NCI-H1417 treated with DMSO at 0.1 percent for 48 hours (cell line): ENCODE measurements at places on chromosomes 13 and 19.

- no peak for DNase-seq
Observed at GRCh38 chr19:47315125-47315821, 5.6 kb downstream of the C5AR1 start.

GRCh38 chr19:21709464-21709863 lies 57.9 kb downstream of the ZNF100 start:
- no peak for DNase-seq

DNA sequence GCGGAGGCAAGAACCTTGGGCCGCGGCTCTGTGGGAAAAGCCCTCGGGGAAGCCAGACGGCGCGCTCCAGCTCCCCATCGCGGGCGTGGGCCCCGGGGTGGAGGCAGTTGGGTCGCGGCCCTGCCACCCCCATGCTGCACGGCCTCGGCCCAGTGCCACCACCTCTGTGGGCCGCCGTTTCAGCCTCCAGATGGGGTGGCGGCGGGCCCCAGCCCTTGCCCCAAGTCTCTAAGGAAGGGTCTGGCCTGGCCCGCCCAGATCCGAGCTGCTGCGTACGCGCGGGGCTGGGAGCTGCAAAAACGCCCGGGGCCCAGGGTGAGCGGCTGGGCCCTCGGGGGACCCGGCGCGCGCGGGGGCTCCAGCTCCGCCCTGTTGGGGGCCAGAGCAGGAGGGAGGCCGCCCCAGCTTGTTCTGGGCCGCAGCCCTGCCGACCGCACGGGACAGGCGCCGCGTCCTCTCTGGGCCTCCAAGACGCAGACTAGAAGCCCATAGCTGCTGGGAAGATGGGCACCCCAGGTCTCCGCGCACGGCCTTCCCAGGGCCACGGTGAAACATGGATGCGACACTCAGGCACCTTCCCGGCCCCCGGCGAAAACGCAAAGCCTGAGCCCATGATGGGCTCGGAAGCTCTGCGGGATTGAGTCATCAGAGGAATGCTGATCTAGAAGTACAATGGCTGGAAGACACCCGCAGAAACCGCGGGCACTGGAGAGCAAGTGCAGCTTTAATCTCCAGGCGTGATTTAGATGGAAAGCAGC lies 110.1 kb downstream of the KCTD15 start:
- no peak for DNase-seq

- no peak for DNase-seq
Observed at GRCh38 chr19:32771596-32771995, 52.0 kb downstream of the TDRD12 start.

DNA sequence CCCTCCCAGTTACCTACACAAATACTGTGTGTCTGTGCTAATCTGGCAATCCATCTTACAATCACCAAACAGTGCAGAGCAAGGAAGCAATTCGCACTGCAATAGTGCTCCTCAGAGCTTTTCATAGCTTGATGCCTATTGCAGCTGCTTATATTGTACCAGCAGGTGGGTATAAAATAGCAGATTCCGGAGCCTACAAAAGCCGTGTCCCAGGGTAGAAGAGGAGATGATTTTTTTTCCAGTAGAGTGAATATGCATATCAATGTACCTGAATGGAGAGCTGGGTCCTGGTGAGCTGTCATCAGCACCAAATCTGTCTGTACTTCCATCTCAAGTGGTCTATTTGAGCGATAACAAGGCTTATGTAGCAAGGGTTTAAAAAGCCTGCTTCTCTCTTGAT lies 668.4 kb downstream of the DIAPH3 start:
- no peak for DNase-seq

DNA sequence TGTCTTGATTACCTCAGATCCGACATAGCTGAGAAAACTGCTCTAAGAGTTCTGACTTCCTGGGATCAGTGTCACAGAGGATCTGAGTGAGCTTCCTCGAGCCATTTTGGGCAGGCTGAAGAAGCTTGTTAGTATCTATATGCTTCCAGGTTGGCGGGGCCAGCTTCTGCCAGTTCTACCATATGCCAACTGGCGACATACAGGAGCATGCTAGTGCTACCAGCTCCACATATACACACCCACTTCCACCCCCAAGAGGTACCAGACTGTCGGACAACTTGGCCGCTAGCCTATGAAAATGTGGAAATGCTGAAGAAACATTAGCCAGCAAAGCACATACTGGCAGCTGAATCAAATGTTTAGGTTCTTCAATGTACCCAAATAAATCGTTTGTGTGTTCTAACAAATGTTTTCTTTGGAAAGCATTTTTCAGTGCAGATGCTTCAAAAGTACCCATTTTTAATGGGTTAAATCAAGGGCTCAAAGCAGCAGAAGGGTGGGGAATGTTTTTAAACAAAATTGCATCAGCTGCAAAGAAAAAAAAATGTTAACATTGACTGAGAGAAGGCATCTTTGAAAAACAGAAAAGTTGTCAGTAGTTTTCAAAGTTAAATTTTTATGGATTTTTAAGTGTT lies 163.7 kb downstream of the KLF12 start:
- DNase-seq = no peak

DNA sequence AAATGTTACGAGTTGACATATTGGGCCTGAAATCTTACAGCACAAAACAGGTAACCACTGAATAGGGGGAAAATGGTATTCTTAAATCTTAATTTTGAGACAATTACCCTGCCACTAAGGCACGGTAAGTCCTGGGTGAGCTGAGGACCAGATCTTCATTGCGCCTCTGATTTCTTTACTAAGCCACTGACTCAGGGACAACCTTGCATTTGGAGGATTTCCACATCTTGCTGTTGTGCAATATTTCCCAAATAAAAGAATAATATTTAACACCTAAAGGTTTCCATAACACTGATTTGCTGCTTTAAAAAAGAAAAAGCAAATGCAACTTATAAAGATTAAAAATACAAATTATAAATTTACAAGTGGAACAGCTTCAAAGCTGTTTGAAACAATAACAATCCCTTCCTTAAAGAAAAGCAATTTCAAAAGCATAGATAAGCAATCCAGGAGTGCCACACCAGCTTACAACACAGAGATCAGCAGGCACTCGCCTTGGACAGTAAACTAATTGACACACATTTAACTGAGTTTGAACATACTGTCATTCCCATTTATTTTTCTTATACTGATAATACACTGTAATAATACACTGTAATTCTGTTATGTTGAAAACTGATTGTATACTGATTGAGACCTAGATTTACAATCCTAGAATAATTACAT lies 79.6 kb upstream of the DOCK9 start:
- DNase-seq = no peak

DNA sequence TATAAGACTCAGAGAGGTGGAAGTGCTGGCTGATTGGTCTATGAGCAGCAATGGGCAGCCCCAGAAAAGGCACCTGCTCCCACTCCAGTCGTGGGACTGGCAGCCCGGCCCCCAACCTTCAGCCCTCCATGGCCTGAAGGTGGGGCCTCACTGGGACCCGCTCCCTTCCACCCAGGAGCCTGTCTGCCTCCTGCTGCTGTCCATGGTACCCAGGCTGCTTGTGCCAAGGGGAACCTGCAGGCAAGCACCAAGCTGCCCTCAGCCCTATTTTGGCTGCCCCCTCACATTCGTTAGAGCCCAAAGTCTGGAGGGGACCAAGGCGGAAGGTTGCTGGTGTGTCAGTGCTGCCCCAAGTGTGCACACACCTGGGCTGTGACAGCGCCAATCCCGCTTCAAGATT lies 2304.9 kb downstream of the PCDH9 start:
- no peak for DNase-seq

DNA sequence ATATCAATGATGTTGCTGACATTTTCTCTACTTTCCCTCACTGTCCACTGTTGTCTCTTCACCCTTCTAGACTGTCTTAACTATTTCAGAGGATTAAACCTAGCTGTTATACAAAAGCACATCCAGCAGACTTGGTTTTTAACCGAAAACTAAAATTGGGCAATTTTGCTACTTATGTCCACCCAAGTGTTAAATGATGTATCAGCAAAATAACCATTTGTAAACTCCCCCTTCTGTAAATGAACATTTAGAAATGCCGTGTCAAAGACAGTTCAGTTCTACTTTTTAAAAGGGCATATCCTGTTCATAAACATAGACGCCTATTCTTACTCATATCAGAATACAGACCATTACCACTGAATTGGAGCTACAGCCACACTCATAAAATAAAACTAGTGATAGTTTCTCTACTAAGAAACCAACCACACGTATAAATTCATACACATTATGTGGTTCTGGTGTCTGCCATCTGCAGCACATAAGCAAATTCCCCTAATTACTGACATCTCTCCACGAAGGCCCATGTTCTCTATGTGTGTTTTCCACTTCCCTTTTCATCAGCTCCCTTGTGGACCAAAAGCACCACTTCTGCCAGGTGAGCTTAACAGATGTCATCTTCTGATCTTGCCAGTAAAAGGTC lies 1091.8 kb downstream of the PCDH9 start:
- no peak for DNase-seq

GRCh38 chr19:9883764-9884163 lies 48.6 kb downstream of the PIN1 start:
- DNase-seq = no peak

DNA sequence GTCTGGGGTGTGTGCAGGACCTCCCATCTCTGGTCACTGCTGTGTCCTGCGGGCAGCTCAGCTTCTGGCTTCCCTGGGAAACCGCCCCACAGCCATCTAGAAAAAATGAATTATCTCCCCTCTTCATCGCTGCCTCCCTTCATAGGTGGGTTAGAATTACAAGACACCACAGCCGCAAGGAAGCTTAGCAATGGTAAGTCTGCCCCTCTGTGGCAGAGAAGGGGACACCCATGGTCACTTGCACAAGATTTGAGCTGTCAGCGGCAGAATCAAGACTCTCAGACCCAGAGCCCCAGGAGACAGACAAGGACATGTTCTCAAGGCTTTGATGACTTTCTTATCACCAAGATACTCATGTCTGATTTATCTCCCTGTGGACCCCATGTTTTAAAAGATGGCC lies 110.8 kb upstream of the PABPC3 start:
- no peak for DNase-seq

DNA sequence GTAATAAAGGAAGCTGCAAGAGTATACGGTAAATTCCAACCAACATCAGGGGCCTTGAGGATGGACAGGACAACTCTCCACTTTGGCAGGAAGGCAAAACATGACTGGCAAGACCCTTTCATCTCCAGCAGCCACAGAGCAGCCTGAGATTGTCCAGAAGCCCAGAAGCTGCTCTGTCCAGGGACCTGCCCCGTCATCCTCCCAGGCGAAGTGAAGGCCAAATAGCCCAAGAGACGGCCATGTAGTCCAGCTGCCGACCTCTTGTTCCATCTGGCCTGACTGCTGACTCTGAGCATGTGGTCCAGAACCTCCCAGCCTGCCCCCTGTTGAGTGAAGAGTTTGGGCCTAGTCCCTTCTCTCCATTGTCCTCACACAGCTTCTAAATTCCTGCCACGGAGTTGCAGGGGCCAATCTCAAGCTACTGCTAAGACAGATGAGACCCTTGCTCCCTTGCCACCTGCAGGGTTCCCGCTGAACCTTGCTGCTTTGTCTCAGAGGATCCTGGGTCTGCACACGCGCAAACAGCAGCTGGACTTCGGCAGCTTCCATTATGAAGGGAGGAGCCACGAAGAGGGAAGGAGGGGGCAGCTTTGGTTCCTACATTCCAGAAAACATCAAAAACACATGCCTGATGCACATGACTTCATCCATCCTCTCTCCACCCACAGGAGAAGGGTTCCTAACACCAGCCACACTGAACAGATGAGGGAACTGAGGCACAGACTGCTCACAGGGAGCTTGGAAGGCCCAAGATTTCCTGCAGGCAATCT lies 196.9 kb downstream of the KATNAL1 start:
- DNase-seq = no peak

DNA sequence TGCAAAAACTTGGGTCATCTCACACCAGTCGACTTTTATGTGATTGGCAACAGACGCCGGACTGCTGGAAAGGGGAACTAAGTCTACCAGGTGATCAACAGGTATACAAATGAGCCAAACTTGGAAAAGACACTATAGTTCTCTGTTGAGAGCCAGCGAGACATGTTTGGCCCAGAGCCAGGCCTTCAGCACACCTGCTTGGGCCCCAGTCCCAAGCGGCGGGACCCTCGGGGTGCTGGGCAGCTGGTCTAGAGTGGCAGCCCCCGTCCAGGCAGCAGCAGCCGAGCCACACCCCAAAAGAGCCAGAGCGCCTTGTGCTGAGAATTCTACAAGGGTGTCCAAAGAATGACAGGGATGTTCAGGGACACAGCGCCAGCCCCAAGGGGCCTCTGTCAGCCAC lies 28.0 kb downstream of the NAXD start:
- DNase-seq = no peak

GRCh38 chr19:4042064-4042730 lies 24.5 kb downstream of the ZBTB7A start:
- no peak for DNase-seq

- DNase-seq = no peak
Observed at GRCh38 chr13:45327253-45327955, 13.6 kb downstream of the TPT1 start.

DNA sequence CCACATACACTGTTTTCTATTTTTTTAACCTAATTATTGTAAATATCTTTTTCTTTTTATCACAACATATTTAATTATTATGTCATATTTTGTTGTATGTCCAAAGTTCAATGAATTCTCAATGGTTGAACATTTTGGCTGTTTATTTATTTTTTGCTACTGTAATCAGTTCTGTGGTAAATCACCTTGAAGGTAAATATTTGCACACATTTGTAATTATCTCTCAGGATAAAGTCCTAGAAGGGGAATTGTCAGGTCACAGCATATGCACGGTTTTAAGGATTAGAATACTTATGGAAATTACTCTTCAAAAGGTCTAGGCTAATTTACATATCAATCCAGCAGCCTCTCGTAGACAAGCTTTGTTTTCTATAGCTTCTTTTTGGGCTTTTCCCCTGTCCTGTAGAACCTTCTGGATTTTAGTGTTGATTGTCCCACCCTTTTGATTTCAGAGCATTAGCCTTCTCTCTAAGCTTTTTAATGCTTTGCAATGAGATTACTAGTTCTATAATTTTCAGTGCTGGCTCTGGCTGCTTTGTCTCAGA lies 362.6 kb downstream of the KCNRG start:
- no peak for DNase-seq

DNA sequence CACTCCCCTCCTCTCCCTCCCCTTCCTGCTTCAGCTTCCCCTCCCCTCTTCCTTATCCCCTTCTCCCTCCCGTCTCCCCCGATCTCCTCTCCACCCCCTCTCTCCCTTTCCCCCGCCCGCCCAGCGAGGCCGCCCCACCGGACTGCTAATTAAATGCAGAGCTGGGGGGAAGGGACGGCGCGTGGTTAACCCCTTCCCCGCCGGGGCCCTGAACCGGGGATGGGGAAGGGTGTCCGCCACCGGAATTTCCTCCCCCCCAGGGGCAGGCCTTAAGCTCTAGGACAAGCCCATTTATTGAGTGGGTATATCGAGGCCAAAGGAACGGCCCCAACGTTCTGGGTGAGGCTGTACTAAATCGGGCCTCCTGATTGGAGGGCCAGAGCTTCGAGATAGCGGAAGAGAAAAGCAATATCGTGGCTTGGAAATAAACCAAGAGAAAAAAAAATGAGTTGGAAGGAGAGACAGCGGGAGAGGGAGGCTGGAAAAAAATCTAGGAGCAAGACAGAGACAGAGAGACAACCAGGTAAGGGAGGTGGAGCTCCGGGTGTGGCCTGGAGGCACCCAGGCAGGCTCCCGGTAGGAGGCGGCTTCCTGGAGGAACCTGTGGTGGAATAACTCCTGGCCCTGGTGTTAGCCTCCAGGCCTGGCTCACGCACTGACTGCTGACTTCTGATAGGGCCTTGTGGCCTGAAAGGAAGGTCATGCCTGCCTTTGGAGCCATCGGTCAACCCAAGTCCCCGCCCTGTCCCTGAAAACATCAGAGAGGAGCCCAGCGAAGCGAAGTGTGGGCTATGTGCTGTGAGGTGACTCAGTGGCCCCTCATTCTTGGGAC lies 11.6 kb upstream of the JUND start:
- DNase-seq = no peak

- DNase-seq = no peak
Observed at GRCh38 chr19:2341244-2341751, 12.8 kb downstream of the SPPL2B start.

GRCh38 chr13:114034481-114034891 lies 60.6 kb upstream of the C13orf46 start:
- no peak for DNase-seq
